ENCODE measurements at places on chromosomes 1 and 21. TPM values are rescaled to one million over a fixed set of nuclear protein-coding genes. Genes with fewer than 3 reads are reported as not detected.
A peak's percentile ranks its signal among the peaks of the same experiment; 100 is the strongest.

DNA sequence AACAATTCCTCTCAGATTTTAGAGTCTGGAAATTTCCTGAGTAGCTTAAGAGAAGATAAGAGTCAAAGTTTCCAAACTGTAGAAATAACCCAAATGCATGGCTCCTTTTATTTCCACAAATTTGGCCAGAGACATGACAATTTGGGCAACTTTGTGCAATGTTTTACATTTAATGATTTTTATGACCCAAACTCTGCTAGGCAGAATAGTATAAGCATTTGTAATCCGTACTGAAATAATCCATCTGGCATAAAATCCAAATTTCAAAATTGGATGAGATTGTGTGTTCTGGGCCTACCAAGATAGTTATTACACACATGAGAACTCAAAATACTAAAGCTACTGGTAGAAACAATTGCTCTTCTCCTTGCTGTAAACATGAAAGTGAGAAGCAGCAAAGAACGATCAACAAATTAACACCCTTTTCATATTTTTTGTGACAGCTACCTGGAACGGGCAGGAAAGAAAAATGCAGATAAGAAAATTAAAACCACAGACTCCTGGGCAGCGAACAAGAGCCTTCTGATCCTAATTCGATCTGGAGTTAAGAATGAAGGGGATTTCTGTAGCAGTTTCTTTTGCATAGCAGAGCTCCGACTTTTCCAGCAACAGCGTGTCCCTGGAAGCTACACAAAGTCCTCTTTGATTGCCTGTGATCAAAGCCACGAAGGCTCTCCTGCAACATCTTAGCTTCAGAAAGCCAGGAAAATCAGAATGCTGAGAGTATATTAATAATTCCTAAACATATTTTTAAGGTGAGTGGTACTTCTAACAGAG lies 191.2 kb downstream of the GRIK1 start:
- DNase-seq: no peak

DNA sequence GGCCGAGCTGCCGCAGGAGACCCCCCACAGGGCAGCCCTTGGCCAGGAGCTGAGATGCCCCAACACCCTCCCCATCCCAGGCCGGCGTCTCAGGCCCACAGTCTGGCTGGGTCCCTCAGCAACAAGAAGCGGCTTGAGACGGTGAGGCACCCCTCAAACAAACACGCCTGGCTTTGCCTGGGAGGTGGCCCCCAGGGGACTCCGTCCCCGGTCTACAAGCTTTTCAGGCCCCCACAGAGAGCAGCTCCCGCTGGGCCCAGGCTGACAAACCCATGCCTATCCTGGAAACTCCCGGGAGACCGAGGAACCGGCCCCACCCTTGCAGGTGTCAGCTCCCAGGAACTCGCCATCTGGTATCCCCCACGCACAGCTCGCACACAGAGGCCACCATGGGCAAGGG lies 67.0 kb downstream of the ARHGEF16 start:
- DNase-seq: no peak

GRCh38 chr1:71950579-71950978 lies 331.8 kb downstream of the NEGR1 start:
- no peak for DNase-seq

DNA sequence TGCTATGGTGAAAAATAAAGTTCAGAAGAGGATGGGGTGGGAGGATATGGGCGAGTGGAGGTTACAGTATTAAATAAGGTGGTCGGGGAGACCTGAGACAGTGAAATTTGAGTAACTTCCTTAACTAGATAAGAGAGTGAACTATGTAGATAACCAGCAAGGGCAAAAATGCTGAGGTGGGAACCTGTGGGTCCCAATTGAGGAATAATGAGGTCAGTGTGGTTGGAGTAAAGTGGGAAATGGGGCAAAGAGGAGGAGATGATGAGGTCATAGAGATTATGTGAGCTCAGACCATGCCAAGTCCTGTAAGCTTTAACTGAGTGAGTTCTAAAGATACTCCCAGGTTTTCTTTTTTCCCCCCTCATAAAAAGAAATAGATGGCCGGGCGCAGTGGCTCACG lies 614.6 kb upstream of the PLXNA2 start:
- no peak for DNase-seq

DNA sequence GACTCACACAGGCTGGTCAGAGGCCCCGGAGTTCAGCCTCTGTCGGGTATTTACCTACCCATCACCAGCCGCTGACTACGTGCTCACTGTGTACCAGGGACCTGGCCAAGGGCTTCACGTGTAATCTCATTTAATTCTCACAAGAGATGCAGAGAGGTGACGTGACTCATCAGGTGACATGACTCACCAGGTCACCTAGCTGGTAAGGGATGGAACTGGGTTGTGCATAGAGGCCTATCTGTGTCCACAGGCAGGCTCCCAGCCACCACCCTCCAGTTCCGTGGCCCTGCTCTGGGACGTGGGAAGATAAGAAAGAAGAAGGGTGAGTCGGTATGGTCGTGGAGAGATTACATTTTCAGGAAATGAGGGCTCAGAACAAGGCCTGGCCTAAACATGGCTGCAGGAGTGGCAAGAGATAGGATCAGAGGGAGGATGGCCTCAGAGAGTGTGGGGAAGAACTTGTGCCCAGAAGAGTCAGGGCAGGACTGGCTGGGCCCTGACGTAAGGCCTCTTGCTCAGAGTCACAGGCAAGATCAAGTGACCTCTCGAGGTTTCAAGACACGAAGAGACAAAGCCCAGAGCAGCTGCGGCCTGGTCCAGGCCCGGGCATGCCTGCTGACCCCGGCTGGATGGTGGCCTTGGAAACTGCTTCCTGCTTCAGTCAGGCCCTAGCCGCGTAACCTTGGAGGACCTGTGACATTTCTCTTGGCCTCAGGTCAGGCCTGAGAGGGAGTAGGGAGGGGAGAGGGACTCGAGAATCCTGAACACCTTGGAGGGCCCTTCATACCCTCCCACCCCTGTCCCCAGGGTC lies 52.7 kb upstream of the WASF2 start:
- peak; percentile 67 for DNase-seq

DNA sequence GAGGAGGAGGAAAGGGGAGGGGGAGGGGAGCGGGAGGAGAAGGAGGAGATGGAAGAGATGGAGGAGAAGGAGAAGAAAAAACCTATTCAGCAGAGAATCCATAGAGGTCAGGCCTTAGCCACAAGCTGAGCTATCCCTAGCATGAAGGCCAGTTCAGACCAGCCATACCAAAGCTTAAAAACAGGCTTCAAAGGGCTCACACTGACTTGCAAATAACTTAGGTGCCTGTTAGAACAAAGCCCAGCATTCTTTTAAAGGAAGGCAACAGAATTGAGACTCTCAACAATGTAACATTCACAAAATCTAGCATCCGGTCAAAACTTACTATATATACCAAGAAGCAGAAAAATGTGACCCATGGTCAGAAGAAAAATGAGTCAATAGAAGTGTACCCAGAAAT lies 43.6 kb upstream of the IFFO2 start:
- DNase-seq: no peak

The COL9A2 gene
- 0.39 TPM for polyA plus RNA-seq

The CHI3L2 gene
- 9.4 TPM for polyA plus RNA-seq

The CACNA1S gene
- polyA plus RNA-seq: under 0.01 TPM

The SLC41A1 gene
- 102 TPM for polyA plus RNA-seq

The RNF186 gene
- not detected for polyA plus RNA-seq
